ENCODE measurements at places on chromosomes 6 and 20.

- no peak for DNase-seq
Measured at GRCh38 chr6:34457382-34457741, 8.5 kb upstream of the PACSIN1 start.

- no peak for DNase-seq
Measured at GRCh38 chr6:34583461-34583860, 27.3 kb upstream of the SPDEF start.

DNA sequence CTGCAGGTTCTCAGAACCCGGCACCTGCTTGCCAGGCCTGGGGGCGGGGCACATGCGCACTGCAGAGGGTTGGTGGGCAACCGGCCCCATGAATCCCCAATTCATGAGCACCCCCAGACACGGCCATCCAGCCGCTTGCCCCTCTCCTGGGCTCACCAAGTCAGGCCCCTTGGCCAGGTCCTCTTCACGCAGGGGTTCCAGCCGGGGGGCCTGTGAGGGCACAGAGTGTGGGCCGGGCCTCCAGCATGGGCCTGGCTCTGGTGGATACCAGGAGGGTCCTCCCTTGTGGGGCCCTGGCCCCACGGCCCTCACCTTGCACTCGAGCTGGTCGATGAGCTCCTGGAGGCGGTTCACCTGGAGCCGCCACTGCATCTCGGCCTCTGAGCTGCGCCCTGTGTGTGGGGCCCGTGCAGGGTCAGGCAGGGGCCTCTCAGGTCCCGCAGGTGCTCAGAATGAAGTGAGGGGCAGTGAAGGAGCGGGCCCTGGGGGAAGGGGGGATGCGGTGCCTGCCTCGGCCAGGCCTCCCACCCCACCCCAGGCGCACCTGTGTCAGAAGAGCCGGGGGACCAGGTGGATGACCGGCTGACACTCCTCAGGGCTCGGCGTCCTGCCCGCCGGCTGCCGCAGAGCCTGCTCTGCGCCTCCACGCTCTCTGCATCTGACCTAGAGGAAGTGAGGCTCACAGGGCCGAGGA is 2.6 kb upstream of the C20orf144 start:
- no peak for DNase-seq

DNA sequence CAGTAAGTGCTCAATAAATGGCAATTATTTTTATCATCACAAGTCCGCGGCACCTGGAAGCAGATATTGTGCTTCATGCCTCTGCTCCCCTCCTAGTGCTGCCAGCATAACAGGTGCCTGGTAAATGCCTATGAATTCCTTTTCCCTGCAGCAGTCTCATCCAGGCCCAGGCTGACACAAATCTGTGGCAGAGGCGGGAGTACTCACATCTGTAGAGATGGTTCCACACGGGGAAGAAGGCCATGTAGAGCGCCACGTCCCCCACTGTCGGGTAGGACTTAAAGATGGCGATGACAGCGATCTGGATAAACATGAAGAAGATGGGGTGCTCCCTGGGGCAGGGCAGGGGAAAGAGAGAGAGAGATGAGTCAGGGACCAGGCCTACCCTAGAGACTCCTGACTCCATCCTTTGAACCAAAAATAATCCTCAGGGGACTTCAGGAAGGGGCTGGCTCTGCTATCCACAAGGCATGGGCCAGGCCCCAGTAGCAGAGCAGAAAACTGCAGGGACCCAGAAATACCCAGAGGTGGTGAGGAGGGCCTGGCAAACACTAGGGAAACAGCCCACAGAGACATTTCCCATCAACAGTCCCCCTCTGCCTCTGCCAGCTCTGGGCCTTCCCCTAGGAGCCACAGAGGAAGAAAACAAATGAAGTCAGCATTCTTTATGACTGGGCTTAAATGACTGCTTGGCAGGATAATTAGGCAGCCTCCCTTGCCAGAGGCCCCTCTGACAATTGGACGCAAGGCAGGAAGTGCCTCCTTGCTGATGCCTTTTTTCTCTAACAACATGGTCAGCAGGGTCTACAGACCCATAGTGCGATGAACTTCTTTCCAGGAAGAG is 23.0 kb downstream of the MAP1LC3A start:
- peak; percentile 71 for DNase-seq

- DNase-seq = no peak
Measured at GRCh38 chr6:53604623-53605190, 59.8 kb upstream of the GCLC start.

GRCh38 chr20:23144856-23145255 is 58.7 kb upstream of the CD93 start:
- DNase-seq = no peak

GRCh38 chr6:56227071-56227879 is 20.1 kb downstream of the COL21A1 start:
- DNase-seq = no peak

GRCh38 chr6:151288712-151289398 is 49.1 kb downstream of the AKAP12 start:
- no peak for DNase-seq

DNA sequence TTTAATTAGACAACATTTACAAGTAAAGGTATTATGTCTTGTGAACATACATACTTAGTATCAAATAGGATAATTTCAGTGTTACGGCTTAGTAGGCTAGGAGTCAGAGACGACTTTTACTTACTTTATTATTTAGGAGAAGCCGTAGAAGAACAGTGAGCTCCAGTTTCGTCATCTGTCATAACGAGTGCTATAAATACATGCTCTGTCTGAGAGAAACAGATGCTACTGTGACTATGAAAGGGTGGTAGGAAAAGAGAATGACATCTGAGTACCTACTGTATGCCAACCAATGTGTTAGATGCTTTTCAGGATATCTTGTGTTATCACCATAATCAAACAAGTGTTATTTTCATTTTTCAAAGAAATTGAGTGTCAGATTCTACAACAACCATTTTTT is 119.0 kb downstream of the EYA4 start:
- DNase-seq = peak; percentile 13

DNA sequence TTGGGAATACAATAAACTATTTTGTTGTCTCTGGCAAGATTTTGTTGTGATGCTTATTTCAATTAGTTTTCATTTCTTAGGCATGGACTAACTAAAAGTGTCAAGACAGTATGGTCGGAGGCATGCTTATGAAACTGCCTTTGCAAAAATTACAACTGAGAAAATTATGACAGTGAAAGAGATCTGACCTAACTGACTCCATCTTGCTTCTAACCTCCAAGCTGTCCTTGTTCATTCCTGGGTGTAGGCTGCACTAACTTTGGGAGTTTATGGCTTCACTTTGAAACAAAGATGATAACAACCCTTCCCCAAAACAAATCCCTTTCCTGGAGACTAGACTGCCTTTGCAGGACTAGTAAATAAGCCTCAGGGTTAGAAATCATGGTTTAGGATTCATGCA is 4.1 kb upstream of the SHLD1 start:
- no peak for DNase-seq

- DNase-seq = no peak
Measured at GRCh38 chr20:16620961-16621360, 47.7 kb upstream of the KIF16B start.

GRCh38 chr6:151425561-151425960 is 26.4 kb downstream of the RMND1 start:
- DNase-seq = no peak

DNA sequence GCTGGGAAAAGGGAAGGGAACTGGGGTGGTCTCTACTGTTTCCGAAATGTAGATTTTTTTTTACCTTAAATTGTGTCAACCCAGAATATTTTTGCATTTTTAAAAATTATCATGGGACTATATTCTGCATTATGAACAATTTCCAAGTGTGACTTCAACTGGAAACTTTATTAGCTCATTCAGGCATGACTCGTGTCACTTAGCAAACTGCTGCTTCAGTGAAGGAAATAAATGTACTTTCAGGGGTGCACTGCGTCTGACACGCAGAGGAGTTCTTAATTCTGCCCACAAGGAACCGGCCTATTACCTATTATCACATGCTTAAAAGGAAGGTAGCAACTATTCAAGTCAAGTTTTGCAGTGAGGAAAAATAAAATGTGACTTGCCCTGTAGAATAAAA is 291.3 kb upstream of the PRDM1 start:
- DNase-seq = no peak

DNA sequence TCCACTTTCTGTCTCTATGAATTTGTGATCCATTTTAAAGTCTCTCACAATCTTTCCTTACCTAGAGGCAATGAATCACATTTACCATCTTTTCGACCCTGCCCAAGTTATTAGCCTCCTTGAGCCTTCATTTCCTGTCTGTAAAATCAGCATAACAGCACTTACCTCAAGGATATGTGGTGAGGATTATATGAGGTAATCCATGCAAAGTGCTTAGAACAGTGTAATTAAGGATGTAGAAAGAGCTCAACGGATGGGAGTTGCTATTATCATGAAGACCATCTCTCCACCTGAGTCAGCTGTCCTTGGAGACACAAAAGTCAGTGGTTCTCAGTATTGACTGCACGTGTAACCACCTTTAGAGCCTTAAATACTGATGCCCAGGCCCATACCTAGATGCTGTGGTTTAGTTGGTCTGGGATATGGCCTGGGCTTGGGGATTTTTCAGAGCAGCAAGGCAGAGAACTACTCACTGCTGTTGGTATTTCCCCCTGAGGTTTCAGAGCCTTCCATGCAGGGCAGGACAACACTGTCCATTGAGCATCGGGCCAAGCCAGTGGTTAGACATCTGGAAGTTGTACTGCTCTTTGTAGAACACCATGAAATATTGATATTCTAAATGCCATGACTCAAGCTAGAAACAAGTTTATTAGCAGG is 55.8 kb downstream of the LYRM2 start:
- DNase-seq = no peak

- DNase-seq = no peak
Measured at GRCh38 chr6:16743664-16744210, 17.5 kb downstream of the ATXN1 start.

GRCh38 chr20:13659288-13659687 is 20.6 kb upstream of the TASP1 start:
- DNase-seq = no peak

GRCh38 chr20:15506311-15506710 is 1066.9 kb downstream of the KIF16B start:
- no peak for DNase-seq

Data from putamen (tissue), 1 donor.